ENCODE measurements at places on chromosomes 2 and 18.

DNA sequence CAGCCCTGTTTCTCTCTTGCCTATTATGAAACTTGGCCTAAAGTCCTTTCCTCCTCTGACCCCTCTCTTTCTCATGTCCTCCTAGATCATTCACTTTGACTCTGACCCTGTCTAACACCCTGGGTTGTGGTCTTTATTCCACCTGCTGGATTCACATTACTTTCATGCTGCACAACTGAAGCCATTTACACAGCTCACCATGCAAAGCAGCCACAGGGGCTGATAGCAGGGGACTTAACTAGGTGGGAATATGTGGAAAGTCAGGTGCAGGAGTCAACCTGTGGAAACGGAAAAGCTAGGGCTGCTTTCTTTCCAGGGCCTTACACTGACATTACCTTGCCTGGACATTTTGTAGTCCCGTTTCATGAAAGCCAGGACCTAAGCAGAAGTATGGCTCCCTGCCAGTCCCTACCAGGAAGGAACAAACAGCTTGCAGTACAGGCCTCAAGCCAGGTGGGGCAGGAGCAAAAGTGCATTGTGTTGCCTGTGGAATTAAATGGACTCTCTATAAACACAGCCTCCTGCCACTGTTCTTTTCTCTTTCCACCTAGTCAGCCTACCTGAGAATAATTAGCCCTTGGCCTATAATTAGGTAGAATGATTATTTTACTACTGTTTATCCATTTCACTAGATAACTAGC, 11.8 kb downstream of the MAPRE3 start:
- peak; percentile 60 for DNase-seq

DNA sequence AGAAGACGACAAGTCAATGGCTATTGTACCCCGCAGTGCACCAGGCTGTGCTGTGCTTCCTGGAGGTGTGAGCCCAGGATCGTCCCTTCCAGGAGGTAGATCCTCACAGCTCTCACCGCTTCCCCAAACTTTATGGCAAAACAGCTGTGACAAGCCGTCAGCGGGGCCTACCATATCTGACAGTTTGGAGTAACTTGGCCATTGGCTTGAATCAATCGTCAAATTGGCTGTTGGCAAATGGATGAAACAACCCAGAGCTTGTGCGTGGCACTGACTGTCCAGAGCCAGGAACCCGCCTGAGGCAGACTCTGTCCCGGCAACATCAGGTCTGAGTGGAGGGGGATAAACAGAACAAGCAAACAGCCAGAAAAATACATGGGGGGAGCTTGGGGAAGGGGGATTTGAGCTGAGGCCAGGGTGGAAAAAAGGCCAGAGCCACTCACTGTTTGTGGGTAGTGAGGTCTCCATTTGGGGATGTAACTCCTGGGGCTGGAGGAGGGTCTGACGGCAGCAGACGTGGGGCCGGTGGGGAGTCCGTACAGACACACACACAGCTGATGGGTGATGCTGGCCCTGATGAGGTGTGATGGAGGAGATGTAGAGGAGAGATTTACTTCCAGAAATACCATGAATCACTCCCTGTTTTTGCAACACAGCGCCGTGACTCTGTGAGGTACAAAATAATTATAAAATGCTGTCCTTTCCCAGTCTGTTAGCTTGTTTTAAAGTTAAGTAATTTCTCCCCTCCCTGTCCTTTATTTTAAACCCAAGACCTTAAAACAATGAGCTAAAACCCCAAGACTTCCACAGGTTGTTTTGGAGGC, 174.8 kb downstream of the TWIST2 start:
- DNase-seq = no peak

DNA sequence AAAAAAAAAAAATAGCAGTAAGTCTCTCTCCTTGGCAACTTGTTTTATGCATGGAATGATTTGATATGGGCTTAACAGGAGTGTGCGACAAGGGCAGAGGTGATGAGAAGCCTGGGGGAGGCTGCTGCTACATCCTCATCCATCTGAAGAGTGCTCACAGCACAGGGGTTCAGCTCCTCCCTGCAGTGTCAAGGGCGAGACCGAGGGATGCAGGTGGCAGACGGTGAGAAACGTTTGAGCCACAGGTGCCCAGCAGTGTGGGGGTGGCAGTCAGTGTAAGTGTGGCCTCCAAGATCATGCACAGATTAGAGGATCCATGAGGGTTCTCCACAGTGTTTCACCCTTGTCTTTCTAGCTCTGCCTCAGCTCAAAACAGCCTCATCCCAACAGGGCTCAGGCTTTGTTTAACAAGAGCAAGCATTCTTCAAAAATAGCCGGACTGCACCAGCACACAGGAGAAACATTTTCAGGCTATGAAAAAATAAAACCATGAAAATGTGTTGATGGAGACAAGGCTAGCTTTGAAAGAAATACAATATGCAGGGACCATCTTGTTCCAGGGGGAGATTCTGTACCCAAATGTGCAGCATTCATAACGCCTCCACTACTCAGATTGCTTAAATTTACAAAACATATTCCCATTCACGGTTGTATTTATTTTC, 324.5 kb upstream of the MYT1L start:
- no peak for DNase-seq

DNA sequence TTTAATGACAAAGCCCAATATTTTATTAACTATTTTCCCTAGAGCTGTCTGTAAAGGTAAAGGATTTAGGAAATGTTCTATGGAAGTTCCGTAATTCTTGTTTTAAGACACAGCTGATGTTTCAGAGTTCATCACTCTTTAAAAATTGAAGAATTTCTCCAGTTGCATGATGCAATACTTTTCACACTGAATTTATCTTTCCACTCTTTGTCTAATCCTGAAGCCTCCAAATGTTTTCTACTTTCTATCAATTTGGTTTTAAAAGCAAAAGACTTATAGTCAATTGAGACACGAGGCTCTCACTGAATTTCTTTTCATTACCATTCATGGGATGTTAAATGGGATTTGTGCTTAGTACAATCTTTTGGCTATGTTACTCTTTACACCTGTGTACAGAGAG, 223.2 kb downstream of the TDRD15 start:
- no peak for DNase-seq

All from Jurkat, Clone E6-1 (cell line).